Ureter (tissue), 1 donor: ENCODE measurements at places on chromosomes 2 and 18.

DNA sequence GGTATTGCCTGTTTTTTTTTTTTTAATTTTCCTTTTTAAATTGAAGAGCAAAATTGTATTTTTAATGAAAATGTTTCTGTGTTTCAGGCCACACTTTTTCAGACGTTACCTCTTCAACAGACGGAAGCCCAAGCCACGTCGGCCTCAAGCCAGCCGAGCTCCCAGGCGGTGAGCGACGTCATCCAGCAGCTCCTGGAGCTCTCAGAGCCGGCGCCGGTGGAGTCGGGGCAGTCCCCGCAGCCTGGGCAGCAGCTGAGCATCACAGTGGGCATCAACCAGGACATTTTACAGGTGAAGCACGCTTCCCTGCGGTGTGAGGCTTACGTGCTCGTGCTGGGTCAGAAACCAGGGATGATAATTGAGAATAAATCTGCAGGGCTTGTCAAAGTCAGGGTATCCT lies 57.7 kb downstream of the ZNF236 start:
- DNase-seq = no peak

DNA sequence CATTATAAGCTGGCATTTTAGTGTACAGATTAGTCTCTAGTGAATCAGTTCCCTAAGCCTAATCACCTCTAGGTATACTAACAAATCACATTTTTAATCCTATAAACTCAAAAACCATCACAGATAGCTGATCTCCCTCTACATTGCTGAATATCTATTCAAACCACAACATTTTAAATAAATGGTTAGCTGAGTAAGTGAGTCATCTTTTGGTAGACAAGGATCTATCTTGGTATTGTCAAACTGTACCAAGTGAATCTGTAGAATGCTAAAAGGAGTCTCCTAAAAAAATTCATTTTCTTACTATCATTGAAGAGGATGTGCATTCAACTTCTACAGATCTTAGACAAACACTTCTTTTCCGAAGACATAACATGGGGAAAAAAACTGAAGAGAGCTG lies 40.7 kb downstream of the INO80D start:
- no peak for DNase-seq

DNA sequence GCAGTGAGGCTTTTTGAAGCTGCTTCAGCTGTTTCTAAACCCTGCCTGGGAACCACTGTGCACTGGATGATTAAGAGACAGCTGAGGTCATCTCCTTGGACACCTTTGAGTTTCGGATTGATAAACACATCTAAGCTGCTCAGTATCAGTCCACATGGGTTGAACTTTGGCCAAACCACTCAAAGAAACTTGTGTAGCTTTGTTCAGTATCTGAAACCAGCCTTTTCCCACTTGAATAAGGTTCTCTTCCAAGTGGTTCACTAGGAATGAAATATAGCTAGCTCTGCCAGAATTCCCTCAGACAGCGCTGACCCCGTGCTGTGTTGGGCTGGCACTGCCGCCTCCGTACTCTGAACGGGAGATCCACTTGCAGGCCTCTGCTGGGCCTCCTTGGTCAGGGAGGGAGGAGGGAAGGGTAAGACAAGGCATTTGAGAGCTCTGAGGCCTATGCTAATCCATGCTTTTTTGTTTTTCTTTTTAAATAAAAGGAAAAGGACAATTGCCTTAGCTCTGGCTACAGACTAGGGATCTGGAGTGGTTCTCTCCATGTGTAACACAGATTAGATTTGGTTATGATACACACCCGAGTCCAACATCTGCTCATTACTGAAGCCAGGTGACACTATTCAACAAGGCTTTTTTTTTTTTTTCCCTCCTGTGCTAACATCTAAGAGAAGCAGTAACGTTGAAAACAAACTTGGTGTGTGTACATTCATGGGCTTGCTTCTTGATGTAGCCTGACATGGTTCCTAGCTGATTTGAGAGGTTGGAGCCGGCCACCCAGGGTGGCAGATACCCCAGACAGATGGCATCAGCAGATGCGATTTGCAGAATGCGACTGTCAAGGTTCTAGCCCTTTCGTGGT lies 67.7 kb downstream of the NCK2 start:
- DNase-seq = no peak

DNA sequence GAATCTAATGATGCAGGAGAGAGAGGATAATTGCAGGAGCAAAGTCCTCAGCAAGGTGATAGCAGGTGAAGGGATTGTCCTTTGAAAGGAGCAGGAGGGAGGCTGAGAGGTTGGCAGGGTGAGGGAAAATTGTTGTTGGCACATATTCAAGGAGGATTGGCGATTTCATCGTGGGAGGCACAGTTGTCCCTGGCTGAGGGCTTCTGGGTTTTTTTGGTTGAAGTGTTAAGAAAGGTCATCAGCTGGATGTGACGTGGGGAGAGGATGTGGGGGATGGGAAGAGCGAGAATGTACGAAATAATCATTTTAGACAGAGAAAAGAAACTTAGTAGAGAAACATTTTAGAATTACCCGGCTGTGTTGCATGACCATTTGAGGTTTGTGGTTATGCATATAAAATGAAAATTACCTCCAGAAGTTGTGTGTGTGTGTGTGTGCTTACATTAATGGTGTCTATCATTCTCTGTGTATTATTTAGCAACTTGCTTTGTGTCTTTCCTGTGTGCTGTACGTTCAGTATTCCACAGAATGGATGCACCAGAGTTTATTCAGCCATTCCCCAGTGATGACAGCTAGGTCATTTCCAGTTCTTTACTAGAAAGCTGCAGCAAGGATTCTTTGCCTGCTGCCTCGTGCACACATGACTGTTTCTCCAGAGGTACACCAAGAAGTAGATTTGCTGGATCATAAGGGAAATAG lies 67.6 kb downstream of the SDC1 start:
- no peak for DNase-seq

- DNase-seq = no peak
Measured at GRCh38 chr2:61720911-61721310, 132.9 kb downstream of the FAM161A start.

DNA sequence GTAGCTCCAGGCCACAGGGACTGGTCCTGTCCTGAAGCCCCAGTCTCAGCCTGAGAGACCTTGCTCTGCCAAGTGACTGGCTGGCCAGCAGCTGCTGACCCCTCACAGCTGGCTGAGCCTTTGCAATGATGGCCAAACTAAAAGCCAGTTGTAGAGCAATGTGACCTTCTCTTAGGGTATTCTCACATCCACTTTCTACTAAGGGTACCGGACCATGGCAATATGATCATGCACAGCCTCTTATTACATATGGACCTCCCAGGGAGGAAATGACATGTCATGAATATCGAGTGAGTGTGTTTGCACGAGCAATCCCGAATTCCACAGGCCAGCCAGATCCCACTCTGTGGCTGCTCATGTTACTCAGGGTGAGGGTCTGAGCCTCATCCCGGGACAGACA lies 213.9 kb downstream of the VAPA start:
- no peak for DNase-seq

DNA sequence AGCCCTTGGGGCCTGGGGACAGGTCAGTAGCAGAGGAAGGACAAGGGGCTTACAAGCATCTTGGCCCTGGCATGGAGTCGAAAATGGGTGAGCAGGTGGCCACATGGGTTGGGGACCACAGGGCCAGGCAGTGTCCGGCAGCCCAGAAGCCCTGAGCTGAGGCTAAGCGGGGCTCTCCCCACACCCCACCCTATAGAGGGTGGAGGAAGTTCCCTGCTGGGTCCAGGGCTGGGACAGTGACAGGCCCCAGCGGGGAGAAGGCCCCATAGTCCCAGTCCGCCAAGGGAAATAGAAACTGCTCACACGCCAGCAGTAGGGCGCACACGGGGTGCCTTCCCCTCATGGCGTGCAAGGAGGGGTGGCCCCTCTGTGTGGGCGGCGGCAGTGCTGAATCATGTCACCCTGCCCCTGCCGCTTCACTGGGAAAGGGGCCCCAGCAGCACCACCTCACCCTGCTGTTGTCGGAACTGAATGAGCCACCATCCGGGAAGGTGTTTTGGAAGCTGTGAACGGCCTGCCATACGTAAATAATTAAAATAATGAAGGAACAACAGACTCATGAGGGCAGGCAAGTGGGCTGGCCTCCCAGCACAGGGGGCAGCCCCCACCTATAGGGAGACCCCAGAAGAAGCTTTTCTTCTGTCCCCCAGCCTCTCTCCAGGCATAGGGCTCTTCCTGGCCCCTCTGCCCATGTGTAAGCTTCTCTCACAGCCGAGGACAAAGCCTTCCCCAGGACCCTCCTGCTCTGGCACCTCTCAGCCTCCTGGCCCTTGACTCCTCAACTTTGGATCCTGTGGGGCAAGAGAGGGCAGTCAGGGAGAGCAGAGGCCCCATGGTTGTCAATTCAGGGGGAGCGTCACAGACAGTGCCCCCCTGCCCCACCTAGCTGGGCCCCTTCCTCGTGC lies 12.7 kb upstream of the DUSP2 start:
- DNase-seq = no peak

GRCh38 chr18:79816092-79816491 lies 18.4 kb downstream of the KCNG2 start:
- DNase-seq = no peak

DNA sequence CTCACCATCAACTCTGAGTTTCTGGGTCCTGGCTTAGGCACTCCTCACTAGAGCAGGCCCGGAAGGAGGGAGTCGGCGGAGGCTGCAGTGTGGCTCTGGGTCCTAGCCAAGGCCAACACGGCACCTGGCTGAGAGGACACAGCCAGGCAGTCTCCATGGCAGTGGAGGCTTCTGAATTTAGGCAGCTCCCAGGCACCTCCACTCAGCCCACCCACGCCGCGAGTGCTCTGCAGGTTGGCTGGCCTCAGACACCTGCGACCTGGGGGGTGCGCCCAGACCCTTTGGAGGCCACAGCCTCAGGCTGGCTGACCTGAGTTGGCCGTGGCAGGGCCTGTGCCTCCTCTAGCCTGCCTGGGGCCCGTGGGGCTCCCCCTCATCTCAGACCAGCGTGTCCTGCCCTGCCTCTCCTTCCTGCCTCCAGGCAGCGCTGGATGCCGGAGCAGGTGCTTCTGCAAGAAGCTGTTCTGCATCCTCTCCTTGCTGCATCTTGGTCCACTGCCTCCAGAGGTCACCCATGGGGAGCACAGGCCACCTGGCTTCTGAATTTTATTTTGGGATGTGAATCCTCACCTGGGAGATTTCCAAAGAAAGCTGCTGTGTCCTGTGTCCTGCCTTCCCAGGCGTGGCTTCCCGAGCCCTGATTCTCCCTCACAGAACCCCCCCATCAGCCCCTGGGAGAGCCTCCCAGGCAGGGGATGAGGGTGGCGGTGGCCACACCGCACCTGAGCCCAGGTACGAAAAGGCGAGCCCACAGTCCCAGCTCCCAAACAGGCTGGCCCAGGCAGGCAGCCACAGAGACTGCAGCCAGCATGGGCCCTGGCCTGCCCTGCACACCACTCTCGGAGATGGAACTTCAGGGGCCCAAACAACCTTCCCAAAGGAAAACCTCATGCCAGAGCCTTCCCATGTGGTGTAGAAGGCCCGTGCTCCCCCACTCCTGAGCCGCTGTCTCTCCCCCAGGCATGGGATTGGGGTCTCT lies 23.4 kb downstream of the AQP12A start:
- no peak for DNase-seq

DNA sequence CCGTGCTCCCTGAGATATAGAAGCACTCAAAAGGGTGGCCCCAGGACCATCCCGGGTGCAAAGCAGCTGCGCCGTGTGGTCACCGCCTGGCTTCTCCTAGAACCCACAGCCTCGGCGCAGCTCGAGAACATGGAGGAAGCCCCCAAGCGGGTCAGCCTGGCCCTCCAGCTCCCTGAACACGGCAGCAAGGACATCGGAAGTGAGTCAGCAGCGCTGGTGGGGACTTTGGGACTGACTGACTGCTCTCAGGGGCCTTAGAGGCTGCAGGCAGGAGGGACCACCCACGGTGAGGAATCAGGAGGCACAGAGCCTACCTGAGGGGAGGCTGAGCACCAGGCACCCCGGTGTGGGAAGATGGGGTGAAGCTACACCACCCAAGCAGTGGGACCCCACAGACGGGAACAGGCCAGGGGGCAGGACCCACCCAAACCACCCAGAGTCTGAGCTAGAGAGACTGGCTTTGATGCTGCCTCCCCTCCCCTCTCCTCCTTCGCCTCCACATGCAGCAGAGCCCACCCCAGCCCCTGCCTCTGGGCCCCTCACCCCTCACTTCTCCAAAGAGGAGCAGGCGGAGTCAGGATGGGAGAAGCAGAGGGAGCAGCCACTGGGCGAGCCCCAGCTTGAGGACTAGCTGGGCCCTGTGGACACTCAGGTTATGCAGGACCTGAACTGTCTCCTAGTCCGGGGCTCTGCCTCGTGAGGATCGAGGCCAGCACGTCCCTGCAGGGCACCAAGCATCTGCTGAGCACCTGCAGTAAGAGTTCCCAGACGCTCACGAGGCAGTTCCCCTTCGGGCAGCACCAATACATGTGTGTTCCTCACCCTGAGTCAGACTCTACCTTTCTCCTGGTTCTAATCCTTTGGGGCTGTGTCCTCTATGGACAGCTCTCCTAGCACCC lies 28.7 kb downstream of the MTERF4 start:
- DNase-seq = no peak

DNA sequence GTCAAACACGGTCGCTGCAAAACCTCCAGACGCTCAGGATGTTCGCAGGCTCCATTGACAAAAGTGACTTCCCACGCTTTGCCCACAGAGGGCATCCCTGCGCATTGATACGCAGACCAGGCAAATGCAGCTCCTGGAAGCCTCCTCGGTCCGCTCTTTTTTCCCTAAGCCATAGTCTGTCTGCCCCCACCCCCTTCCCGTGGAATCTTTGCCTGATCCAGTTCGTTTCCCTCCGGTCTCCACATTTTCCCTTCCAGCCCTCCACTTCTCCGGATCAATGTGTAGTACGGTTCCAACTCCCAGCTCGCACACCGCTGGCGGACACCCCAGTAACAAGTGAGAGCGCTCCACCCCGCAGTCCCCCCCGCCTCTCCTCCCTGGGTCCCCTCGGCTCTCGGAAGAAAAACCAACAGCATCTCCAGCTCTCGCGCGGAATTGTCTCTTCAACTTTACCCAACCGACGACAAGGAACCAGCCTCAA lies at the start of gene DCC:
Gene DCC, plus strand, starts transcription at position 307 of the 481 bp plus-strand sequence. CDS start 591 bp downstream, outside the sequence.
- DNase-seq = peak; percentile 46

DNA sequence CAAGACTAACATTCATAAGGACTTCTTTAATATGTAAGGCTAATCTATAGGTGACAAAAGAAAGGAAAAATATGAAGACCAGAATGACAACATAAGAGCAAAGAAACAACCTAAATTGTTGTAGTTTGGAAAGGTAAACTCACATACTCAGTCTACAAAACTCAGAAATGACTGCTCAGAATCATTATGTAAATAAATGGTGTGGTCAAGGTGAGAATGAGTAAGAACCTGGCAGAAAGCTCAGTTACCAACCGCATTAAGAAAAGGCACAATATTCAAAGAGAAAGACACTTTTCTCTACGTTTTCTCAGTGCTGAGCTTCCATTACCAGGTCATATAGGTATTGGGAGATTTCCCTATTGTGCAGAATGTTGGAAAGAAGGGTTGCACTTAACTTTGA lies 15.8 kb downstream of the ATF2 start:
- DNase-seq = no peak

GRCh38 chr2:186848873-186849578 lies at the start of gene ZSWIM2:
ZSWIM2 (minus strand) TSS chr2:186849170; CDS start chr2:186849130, 40 bp downstream.
- peak; percentile 48 for DNase-seq

DNA sequence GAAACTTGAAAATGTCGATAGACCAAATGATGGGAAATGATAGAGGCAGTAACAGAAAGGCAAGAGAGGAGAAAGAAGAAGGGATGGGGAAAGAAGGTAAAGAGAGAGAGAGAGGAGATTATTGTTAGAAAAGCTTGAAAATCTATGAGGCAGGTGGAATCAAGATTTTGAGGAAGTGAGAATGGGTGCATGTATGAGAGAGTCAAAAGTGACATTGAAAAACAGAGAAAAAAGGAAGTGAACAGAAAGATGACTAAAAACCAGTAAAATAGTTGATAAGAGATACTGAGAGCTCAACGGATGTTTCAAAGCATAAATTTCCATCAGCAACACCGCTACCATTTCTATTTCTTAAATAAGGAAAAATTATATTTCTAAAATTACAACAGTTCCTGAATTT lies 327.4 kb upstream of the CWC22 start:
- DNase-seq = no peak

- DNase-seq = no peak
Measured at GRCh38 chr2:54925022-54925421, 125.2 kb downstream of the RTN4 start.
